ENCODE measurements at places on chromosomes 5 and 9.

- no peak for DNase-seq
Measured at GRCh38 chr5:40410964-40411635, 268.6 kb upstream of the PTGER4 start.

- DNase-seq: peak; percentile 13
Measured at GRCh38 chr5:154238776-154239481, 48.4 kb downstream of the GALNT10 start.

GRCh38 chr9:115220319-115221005 is 102.5 kb upstream of the TNC start:
- DNase-seq: no peak

DNA sequence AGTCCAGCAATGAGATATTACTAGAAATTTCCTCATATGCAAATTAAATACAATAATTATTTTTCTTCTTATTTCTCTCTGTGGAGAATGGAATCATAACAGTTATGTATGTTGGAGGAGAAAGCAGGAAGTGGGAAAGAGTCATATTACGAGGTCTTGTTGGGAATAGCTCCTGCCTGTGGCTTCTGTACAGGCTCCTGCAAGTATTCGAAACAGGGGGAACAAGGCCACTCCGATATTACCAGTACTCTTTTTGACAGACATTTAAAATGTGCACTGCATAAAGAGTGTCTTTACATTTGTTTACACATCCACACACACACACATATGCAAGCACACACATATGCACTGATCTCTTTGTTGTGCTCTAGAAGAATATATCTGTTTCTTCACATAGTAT is 812.0 kb upstream of the ZNF608 start:
- DNase-seq: no peak

DNA sequence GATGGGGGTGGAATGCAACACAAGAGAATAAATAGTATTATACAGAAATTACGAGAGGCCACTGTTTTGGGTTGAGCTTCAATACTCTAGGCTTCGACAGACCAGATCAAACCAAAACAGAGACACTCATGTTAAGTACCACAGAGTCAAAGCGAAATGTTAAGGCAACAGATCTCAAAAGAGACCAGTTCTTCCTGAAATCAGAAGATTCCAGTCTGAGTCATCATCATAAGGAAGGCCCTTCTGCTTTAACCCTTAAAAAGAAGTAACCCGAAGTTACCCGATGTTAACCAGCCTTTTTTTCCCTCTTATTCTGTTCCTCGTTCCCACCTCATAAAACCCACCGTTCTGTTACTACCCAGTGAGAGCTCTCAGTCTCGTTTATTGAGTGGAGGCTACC is 75.9 kb downstream of the SFXN1 start:
- DNase-seq: no peak

DNA sequence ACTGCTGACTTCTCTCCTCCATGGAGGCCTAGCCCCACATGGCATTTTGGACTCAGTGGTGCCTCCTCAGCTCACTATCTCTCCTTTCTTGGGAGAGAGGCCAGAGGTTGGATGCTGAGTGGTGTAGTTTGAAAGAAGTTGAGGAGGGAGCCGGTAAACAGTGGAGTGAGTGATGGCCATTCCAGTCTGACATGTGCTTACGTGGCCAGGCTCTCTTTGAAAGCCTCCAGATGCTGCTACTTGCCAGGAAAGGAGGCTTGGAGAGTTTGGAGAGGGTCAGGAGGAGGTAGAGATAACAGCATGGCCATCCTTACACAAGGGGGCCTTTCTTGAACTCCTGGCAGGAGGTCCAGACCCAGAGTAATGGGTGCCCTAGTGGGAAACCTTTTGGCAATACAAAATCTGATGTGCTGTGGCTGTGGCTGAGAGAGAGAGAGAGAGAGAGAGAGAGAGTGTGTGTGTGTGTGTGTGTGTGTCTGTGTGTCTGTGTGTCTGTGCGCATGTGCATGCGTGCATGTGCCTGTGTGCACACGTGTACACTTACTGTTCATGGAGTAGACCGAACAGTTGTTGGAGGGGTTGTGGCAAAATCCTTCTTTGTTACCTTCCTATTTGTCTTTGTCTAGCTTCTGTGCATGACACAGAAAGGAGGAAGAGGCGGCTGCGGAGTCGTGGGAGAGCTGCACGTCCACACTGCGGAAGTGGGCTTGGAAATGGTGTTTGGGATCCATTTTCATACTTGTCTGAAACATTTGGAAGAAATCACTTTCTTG is 37.8 kb downstream of the RALGPS1 start:
- no peak for DNase-seq

GRCh38 chr9:115030006-115030405 is 88.0 kb downstream of the TNC start:
- no peak for DNase-seq

DNA sequence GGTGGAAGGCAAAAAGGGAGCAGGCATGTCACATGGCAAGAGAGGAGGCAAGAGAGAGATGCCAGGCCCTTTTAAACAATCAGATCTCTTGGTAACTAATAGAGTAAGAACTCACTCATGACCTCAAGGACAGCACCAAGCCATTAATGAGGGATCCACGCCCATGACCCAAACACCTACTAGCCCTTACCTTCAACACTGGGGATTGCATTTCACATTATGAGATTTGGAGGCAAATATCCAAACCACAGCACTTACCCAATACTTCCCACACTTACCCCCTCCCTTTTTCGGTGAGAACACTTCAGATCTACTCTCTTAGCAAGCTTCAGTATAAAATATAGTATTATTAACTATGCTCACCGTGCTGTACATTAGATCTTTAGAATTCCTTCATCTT is 41.9 kb downstream of the ZNF354A start:
- no peak for DNase-seq

DNA sequence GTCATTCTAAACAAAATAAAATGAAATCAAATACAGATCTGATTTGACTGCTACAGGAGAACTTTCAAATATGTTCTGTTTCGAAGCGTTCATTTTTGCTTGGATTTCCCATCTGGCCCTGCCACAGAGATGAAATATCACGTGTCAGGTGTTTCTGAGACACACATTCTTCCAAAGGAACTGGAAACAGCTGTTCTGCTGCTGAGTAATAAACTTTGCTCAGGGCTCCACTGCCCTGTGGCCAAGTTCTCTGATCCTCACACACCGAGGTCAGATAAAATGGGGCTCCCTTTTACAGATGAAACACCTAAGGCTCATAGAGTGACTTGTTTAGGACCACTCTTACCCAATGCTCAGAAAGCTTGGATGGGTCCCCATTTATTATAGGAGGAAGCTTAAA is 42.5 kb downstream of the FRMPD1 start:
- no peak for DNase-seq

GRCh38 chr5:114411380-114411931 is 49.6 kb downstream of the KCNN2 start:
- DNase-seq: no peak

GRCh38 chr5:5239191-5239590 is 99.1 kb downstream of the ADAMTS16 start:
- no peak for DNase-seq

- no peak for DNase-seq
Measured at GRCh38 chr9:94824411-94824810, 97.9 kb downstream of the AOPEP start.

GRCh38 chr5:60248901-60249300 is 355.4 kb upstream of the PDE4D start:
- DNase-seq: peak; percentile 5

GRCh38 chr9:124130277-124131075 is 118.9 kb downstream of the LHX2 start:
- no peak for DNase-seq

DNA sequence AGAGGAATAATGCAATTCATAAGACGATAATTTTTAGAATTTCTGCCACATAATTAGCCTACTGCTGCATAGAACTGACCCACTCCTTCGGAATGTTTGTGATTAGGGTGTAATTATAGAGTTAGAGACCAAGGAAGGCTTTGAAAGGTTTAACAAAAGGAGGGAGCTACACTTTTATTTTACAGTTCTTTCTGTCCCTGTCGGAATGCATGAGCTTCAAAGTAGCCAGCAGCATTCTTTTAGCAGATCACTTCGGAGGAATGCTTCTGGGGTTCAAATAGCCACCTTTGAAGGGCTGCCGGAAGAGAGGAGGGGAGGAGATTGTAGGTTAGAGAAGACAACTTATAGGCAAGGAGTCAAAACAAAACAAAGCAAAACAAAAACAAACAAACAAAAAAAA is 168.1 kb downstream of the GRIA1 start:
- no peak for DNase-seq

DNA sequence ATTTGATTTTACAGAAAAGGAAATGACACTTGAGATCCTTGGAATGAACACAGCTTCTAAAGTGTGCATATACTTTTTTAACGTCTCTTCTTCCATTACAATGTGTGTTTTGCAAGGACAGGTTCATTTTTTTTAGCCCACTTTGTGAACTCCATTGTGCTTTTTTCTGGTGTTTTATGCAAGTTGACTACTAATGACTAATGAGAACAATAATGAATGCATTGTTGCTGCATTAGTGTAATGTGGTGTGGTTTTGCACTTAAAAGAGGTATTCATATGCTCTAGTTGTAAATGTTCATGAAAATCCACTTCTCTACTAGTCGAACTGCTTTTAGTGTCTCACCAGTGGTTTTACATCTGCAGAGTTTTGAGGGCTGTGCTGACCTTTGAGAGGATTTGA is 93.6 kb downstream of the UHRF2 start:
- no peak for DNase-seq

DNA sequence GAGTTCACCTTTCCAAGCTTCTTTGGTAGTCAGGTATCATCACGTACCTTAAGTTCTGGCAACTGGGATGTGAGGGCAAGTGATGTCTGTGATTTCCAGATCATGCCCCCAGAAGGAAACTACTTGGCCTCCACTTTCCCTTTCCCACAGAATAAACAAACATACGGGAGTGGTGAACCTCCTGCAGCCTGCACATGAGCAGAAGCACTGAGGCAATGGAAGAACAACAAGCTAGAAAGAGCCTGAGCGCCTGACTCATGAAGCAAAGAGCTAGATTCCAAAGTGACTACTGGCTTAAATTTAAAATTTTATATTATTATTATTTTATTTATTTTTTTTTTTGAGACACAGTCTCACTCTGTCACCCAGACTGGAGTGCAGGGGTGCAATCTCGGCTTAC is 35.0 kb downstream of the ARL15 start:
- DNase-seq: no peak

GRCh38 chr9:123544007-123544827 is 188.2 kb downstream of the CRB2 start:
- no peak for DNase-seq

DNA sequence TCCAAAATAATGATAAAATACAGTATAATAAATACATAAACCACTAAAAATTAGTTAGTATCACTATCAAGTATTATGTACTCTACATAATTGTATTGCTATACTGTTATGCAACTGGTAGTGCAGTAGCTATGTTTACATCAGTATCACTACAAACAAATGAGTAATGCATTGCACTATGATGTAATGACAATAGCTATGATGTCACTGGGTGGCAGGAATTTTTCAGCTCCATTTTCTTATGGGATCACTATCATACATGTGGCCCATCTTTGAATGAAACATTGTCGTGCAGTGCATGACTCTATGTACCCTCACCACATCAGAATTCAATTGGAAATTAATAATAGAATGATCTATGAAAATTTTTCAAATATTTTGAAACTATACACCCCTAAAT is 201.3 kb downstream of the MPDZ start:
- DNase-seq: no peak

DNA sequence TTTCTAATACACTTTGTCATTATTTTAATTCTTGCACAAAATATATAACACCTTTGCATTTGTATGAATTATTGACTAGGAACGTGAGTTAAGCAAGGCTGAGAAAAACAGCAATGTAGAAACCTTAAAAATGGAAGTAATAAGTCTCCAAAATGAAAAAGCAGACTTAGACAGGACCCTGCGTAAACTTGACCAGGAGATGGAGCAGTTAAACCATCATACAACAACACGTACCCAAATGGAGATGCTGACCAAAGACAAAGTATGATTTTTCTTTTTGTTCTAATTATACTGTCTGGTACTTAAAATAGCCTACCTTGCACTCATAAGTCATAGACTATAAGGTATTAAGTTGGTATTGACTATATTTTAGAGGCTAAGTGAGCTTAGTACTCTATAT is 34.4 kb downstream of the RAD50 start:
- no peak for DNase-seq

GRCh38 chr5:139251281-139251687 is 42.3 kb upstream of the MATR3 start:
- DNase-seq: peak; percentile 36

GRCh38 chr5:103207653-103208052 is 50.9 kb upstream of the MACIR start:
- no peak for DNase-seq

- no peak for DNase-seq
Measured at GRCh38 chr9:32424616-32425015, 40.2 kb downstream of the ACO1 start.

- peak; percentile 37 for DNase-seq
Measured at GRCh38 chr9:136703276-136703860, 9.0 kb upstream of the DIPK1B start.

- DNase-seq: no peak
Measured at GRCh38 chr9:2622461-2623287, 1.1 kb downstream of the VLDLR start.

DNA sequence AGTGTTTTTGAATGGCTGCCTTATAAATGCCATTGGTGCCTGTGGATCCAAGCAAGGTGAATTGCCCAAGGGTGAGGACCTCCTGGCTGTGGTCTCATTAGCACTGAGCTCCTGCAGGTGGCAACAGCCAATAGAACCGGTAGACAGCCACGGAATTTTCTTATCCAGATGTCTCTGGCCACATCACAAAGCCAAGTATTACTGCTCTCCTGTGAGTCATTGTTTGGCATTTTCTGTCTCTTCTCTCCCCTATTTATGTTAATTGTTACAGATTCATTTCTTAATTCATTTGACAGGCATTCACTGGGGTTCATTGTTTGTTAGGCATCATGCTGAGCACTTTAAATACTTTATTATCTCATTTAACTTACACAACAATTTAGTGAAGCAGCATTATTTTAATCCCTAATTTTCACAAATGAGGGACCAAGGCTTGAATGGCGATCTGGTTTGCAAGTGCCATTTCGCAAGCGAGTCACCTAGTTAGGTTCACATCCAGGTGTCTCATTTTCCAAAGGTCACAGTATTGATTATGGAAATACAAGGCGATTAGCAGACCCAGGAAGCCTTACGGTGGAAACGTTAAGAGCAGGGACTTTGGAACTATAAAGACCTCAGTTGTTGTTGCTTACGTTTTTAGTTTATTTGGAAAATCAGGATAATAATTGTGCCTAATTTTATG is 58.2 kb upstream of the DPYSL3 start:
- no peak for DNase-seq

- DNase-seq: no peak
Measured at GRCh38 chr9:92614763-92615461, 55.0 kb downstream of the IPPK start.

DNA sequence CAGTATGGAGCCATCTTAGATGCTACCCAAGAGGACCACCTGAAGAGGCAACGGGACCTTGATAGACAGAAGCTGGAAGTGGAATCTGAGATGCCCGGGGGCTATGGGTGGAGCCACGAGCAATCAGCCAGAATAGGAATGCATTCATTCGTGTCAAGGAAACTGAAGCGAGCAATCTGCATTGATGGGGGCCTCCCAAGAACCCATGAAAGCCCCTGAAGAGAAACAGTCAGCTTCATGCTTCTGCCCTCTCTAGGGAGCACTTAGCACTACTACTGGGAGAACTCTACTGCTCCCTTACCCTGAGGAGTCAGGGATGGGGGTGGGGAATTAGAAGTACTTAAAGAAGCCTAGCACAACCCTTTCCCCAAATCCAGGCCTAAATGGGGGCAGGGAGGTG is 51.9 kb upstream of the TCERG1 start:
- DNase-seq: no peak

GRCh38 chr9:96603305-96604003 is 16.2 kb downstream of the CDC14B start:
- DNase-seq: no peak

GRCh38 chr9:120363697-120364096 is 216.3 kb downstream of the CDK5RAP2 start:
- DNase-seq: no peak

Data from CD4-positive, alpha-beta T cell treated with Interleukin-1 beta for 1 hour (primary cell).